Stimulated activated naive CD8-positive, alpha-beta T cell treated with anti-CD3 and anti-CD28 coated beads, Interleukin-15, amount 100 ng/mL, for 72 hours (primary cell): ENCODE measurements at places on chromosomes 6 and 20.

DNA sequence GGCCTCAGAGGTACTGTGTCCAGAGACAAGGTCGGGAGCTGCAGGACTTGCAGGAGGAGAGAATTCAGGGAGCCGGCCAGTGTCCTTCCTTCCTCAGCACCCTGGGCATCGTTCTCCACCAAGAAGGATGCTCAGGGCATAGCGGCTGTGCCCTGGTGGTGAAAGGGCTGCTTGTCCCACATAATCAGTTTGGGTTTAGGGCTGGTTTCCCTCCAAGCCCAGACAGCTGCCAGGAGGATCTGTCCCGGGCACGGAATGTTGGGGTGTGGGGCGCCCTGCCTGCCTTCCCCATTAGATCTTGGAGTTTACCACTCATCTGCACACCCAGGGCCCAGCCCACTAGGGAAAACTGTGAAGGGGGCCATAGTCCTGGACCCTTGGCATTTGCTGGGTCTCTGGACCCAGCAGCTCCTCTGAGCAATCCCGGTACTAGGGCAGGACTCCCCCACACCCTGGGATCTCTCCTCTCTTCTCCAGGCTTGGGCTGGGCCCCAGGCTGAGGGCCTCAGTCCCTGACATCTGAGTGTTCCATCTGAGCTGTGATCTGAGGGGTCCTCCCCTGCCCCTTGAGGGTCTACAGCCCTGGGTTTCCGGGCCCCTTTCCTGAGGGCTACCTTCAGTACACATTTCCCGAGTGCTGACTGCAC lies 18.6 kb upstream of the SPDEF start:
- DNase-seq, result no peak

DNA sequence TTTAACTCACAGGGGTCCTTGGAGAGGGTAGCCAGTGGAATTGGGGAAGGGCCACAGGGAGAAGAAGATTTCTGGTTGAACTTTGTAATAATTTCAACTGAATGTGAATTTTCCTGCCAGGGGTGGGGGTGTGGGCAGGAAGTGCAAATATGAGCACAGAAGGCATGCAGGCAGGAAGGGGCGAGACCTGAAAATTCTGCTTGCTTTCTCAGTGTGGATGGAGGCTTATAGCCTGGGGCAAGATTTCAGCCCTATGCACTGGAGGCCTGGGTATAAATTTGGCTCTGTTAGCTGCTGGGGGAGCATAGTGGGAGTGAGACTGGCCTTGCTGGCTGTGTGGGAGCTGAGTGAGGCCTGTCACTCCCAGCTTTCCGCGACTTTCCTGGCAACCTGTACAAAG lies 54.4 kb downstream of the PERP start:
- no peak for DNase-seq

DNA sequence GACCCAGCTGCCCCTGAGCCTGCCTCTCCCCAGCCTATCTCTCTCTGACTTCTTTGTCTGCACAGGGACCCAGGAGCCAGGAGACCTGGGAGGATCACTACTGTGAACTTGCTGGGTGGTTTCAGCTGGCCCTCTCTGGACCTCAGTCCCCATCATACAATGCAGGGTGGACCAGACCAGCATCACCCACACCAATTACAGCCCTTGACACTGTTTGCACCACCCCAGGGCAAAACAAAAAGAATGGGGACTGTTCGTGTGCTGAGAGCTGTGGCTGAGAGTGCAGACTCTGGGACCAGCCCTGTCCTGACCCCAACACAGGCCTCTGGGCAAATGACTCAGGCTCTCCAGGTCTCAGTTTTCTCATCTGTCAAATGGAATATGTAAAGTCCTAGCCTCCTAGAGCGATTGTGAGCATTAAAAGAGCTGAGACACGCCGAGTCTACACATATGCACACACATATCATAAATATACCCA lies 25.4 kb downstream of the PTGIS start:
- no peak for DNase-seq

DNA sequence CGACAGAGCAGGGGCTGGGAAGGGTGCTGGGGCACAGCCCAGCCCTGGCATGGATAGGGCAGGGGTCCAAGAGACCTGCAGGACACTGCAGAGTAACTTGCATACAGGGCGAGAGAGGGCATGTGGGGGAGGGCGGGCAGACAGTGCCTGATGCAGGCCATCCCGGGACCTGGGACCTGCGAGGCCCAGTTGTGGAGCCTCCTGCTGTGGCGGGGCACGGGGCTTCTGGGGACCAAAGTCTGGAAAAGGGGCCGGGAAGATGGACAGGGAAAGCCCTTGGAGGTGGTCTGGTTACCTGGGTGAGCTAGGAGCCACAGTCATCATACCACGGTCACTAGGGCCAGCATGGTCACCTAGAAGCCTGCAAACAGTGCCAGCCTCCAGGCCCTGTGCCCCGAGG lies 412 bp upstream of the TUBB1 start:
- DNase-seq, result no peak

GRCh38 chr6:39754514-39755115 lies 29.4 kb upstream of the KIF6 start:
- no peak for DNase-seq

- no peak for DNase-seq
Measured at GRCh38 chr20:37657924-37658804, 35.7 kb upstream of the CTNNBL1 start.
